Urinary bladder (tissue), 4 donors: ENCODE measurements at places on chromosomes 2 and 18. TPM values are rescaled to one million over a fixed set of nuclear protein-coding genes. Genes with fewer than 3 reads are reported as not detected.

DNA sequence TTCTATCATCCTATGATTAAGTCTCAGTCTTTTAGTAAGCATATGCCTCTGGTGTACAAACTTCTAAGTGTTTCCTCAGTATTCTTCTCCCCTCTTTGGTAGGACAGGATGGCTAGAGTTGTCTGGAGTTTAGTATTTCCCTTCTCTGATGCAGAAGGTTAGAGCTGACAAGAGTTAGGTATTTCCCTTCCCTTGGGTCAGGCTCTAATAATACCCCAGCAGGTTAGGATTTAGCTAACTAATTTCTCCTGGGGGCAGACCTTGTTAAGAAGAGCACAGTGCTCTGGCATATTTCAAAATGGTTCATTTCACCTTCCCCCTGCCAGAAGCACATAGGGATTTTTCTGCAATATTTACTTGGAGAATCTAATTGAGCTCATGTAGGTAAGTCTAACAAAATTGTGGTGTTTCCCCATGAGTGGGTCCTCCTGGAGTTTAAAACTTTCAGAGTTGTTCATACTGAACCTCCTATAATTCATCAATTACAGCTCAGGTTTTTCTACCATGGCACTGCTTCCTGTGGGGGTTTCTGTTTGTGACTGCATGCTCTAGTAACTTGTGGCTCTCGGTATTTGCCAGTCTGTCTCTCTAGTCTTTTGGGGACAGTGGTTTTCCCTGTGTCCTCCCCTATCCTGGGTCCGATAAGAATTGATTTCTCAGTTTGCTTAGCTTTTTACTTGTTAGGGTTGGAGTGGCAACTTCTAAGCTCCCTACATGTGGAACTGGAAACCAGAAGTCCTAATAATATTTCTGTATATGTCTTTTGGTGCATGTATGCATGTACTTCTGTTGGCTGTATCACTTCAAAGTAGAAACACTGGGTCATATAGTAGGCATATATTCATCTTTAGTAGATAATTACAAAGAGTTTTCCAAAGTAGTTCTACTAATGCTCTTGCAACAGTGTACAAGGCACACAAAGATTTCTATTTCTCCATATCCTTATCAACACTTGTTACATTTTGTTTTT, 77.7 kb downstream of the GDF7 start:
- no peak for DNase-seq

DNA sequence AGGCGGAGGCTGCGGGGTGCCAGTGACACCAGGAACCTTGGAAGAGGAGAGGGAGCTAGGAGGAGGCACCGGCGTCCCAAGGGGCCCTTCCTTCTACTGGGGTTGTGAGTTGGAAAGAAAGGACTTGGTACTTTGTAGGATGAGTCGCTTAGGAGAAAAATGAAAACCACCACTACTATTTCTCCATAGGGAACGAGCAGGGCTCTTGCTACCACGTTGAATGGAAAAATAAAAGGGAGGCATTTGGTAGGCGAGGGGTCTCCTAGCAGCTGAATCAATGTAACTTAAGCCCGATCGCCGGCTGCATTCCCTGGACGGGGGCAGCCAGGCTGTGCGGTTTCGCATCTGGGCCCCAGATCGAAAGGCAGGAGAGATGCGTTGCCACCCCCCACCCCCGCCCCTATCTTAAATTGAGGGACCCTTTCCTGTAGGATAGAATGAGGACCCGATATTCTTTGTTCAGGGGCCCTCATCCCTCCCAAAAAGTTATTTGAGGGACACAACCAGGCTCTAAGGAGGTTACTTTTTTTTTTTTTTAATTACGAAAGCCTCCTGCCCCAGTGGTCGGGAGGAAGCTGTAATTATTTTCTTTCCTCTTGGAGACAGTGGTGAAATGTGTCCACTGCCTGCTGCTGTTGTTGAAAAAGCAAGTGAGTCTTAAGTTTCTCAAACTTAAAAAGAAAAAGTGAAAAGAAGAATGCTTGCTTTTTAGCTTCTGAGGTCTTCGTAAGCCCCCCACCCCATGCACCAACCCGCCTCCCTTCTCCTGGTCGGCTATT, 1.3 kb downstream of the IGFBP2 start:
- no peak for DNase-seq

DNA sequence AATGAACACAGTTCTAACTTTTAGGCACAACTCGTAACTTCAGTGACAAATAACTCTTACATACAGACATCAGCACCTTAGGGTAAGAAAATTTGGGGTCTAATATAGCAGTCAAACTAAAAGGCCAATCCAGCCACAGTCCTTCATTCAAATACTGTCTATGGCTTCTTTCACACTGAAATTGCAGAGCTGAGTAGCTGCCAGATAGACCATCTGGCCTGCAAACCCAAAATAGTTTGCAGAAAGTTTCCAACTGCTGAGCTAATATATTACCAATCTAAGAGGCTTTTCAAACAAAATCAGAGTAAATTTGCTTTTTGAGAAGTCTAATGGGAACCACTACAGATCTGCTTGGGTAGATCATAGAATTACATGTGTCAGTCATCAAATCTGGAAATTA, 183.4 kb downstream of the GALR1 start:
- no peak for DNase-seq

DNA sequence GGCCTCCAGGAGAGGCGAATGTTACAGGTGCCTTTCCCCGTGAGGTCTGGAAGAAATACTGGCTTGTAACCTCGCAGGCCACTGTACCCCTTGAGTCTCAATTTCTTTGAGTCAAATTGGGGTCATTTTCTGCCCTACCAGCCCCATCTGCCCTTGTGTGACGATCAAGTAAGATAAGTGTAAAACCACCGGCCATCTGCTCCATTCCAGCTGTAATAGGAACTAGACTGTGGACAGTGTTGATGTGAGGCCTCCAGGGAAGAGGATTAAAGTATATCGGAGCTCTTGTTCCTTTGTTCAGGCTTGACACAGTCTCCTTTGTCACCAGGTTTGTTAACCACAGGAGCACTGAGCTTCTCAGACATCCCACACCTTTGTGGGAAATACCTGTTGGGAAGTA, 65.6 kb downstream of the MRPS9 start:
- no peak for DNase-seq

DNA sequence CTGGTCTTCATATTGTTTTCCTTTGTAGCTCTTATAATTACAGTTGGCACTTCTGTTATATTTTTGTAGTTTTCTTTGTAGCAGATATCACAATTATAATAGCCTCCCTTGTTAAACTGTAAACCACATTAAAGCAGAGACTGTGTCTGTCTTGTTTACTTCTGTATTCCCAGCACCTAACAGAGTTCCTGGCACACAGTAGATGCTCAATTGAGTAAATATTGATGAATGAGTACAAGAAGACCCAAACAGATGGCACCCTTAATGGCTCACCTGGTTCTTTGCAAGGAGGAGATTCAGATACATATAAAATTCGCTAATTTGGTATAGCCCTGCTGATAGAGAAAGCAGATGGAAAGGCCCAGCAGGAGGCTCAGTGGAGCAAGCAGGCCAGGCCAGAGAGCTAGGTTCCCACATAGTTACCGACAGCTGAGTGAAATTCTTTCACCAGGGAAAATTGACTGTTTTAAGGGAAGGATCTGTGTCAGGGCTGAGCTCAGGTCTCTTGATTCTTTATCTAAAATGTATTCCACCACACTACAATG, 120.1 kb downstream of the NUP35 start:
- DNase-seq, result no peak

GRCh38 chr18:57819671-57820460, 16.8 kb upstream of the ATP8B1 start:
- DNase-seq, result no peak

- DNase-seq, result no peak
Measured at GRCh38 chr2:98459496-98460175, 15.0 kb downstream of the INPP4A start.

DNA sequence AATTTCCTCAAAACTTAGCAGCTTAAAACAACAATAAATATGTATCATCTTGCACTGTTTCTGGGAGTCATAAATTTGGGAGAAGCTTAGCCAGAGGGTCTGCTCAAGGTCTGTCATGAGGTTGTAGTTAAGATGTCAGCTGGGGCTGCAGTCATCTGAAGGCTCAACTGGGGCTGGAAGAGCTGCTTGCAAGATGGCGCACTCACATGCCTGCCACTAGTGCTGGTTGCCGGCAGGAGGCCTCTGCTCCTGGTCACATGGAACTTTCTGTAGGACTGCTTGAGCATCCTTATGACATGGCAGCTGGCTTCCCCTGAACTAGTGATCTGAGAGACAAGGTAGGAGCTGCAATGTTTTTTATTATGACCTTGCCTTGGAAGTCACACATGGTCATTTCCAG, 215.5 kb upstream of the HAAO start:
- DNase-seq, result no peak

DNA sequence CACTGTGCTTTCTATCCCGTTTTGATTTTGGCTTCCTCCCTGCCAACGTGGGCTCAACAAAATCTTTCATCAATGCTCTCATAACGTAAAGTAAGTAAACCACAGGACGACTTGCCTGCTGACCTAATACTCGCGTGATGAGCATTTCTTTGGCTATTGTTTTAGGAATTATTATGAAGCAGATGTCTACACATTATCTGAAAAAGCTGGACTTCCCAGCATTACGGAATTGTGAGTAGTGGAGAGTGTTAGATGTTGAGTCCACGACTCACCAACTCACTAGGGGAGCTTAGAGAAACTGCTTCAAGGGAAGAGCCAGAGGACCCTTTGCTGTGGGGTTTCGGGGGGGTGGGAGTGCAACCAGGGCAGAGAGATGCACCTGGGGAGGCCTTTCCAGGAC, 21.9 kb downstream of the HJURP start:
- no peak for DNase-seq

DNA sequence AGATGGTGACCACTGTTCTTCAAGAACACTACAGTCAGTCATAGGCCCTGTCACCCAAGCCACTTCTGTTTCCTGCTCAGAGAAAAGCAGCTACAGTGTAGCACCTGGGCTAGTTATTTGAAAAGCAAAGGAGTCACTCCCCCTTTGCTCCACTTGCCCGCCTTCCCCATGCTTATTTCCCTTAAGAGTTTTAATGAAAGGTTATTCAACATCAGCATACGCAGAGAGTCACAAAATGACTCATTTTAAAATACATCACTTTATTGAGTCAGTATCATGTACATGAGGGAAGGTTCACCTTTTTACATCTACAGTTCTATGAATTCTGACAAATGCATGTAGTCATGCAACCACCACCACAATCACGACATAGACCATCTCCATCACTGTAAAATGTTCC, 71.3 kb downstream of the TNFRSF11A start:
- DNase-seq, result no peak

DNA sequence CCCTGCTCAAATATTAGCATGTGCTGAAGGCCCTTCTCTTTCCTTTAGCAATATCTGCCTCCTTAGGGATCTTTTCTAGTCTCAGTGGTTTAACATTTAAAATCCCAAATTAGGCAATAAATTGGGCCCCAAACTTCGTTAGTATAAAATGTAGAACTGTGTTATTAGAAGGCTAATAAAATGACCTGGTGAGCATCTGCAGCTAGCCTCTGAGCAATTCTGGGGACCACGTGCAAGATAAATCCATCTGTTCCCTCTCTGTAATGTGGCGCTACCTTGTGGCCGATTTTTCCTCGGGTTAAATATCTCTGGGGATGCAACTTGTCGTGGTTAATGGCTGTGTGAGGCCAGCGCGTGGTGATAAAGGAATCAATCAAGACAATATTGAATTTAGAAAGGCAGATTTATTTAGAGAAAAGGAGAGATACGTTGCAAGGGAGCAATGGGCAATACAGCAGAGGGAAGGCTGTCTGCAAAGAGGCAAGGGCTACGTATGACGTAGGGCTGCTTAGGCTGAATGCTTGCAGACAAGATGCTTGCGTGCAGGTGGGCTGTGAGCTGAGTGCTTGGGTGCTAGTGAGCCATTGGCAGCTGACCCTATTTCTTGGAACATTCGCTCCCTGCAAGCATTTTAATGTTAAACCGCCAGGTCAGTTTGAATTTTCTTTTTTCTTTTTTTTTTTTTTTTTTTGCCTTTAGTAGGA, 18.5 kb upstream of the IL36G start:
- no peak for DNase-seq

DNA sequence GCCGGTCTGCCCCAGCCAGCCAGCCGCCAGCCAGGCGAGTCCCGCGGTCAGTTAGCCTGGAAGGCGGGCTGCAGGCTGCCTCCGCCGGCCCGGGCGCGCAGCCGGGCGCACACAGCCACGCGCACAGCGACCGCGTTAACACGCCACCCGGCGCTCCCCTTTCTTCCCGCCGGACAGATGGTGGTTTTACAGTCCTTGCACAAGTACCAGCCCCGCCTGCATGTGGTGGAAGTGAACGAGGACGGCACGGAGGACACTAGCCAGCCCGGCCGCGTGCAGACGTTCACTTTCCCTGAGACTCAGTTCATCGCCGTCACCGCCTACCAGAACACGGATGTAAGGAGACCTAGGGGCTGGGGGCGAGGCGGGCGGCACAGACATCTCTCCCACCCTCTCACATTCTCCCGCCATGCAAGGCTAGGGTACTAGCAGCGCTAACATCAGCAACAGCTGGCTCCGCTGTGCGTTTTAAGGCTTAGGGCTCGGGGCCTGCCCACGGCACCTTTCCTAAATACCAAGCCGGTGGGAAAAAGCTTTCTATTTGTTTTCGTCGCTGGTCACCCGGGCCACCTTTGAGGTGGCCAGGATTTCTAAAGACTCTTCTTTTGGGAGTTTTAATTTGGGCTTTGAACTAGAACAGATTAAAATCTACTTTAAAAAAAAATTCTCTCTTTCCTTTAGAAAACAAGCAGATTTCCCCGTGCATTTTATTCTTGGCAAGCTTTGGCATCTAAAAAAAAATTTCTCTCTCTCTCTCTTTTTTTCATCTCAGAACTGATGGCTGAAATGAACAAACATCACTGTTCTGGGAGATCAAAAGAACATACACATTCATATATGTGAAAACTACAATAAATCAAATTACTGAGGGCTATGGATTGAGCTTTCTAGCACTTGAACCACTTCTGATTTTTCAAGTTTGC, 2.9 kb downstream of the TBR1 start:
- no peak for DNase-seq

DNA sequence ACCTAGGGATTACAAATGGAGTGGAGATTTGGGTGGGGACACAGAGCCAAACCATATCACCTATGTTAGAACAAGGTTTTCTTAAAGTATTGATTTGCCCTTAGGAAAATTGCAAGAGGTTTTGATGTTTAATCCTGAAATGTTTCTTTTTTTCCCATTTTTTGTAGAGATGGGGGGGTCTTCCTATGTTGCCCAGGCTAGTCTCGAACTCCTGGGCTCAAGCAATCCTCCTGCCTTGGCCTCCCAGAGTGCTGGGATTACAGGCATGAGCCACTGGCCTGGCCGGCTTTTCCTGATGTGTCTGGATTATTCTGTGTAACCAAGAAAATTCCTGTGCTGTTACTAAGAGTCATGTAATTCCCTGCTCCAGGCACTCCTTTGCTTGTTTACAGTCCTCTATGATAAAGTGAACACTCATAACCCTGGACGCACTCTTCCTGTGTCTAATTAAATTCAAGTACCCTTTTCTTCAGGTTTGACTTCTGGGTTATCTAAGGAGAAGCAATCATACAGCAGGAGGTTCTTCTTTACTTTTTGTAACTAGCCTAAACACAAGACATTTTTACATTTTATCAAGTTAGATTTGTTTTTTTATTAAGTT, 15.0 kb upstream of the CTDP1 start:
- no peak for DNase-seq

Gene SERPINB12
- polyA plus RNA-seq, result not detected
